ENCODE measurements at places on chromosomes 13 and 19.
A peak's percentile ranks its signal among the peaks of the same experiment; 100 is the strongest.

DNA sequence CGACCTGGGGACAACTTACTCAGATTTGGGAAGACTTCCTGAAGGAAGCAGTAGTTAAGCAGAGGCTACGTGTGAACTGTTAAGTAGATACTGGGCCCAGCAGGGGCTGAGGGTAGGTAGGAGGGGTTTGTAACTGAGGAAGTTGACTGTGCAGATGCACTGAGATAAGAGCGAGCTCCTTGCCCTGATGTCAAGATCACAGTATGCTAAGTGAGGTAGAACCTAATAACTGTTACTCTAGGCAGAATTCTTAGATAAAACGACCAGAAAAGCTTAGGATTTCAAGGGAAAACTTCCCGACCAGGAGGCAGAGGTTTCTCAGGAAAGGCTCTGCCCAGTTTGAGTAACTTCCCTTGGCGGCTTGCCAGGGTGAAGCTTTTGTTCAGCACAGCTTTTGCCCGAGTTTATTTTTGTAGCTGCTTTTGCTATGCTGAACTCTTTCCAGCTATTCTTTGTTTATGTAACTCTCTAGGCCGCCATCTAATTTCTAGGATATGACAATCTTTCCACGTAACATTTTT, 632.1 kb downstream of the DIAPH3 start:
- peak; percentile 94 for DNase-seq

GRCh38 chr19:5805462-5806132, 730 bp downstream of the NRTN start:
- DNase-seq, result peak; percentile 36

DNA sequence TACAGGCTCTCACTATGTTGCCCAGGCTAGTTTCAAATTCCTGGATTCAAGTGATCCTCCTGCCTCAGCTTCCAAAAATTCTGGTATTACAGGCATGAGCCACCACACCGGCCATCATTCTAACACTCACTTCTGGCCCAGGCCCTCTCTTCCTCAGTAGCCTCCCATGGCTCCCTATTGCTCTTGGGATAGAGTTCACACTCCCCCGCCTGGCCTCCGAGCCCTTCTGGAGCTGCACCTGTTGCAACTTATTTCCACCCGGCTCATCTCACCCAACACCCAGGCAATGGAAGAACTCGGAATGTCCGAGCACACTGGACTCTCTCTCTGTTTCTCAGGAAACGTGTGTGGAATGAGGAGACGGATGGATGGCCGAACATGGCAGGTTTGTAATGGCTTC, 9.0 kb upstream of the SBK3 start:
- DNase-seq, result no peak

DNA sequence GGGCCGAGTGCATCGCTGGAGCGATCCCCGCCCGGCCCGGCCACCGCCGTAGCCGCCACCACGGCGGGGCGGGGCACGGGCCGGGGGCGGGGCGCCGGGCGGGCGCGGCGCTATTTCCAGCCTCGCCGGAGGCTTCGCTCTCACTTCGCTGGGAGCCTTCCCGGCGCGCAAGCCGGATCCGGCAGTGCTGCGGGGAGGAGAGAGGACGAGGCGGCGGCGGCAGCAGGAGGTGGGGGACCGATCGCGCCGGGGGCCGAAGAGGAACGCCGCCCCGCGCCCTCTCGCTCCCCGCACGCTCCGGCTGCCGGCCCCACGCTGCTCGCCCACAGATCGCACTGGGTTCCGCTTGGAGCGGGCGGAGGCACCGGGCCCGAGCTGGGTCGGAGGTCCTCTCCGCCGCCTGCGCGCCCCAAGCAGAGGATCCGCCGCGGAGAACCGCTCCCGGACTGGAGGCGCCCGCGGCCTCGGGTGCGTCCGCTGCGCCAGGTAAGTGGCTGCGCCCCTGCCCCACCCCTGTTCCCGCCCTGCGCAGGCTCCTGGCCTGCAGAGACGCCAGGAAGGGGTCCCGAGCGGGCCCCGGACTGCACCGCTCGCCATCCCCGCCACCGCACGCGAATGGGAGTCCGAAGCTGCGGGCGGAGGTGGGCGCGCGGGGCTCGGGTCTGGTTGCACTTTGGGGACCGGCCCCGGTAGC, at the start of gene CHST8:
Gene CHST8 (plus strand): TSS at position 143 of the 694 bp plus-strand sequence. CDS start 67,309 bp downstream, outside the sequence.
- DNase-seq, result peak; percentile 16

DNA sequence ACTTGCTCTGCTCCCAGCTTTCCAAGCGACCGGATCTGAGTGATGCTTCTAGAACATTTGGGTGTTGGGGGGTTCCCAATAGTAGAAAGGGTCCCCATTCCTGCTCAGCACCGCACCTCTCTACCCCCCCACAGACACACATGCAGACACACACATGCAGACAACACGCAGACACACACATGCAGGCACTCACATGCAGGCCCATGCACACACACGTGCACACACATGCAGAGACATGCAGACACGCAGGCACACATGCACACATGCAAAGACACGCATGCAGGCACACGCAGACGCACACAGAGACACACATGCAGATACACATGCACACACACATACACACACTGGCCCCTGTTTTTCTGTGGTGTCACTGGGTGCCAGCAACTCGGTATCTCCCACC, 23.8 kb downstream of the ONECUT3 start:
- DNase-seq, result no peak

GRCh38 chr19:55341171-55341588, 1.5 kb downstream of the KMT5C start:
- peak; percentile 59 for DNase-seq

DNA sequence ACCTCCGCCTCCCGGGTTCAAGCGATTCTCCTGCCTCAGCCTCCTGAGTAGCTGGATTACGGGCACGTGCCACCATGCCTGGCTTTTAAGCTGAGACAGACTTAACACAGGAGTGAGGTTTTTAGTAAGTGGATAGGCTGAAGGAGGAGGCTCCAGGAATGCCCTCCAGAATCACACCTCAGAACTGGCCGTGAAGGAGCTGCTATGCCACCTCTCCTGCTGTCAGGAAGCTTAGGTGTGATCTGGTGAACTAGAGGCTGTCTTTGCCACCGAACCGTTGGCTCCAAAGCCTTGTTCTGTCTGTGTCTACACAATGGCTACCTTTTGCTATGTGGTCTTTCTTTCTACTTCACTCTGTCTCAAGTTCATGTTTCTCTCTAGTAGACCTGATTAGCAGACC, 4.2 kb downstream of the PDCD2L start:
- no peak for DNase-seq

DNA sequence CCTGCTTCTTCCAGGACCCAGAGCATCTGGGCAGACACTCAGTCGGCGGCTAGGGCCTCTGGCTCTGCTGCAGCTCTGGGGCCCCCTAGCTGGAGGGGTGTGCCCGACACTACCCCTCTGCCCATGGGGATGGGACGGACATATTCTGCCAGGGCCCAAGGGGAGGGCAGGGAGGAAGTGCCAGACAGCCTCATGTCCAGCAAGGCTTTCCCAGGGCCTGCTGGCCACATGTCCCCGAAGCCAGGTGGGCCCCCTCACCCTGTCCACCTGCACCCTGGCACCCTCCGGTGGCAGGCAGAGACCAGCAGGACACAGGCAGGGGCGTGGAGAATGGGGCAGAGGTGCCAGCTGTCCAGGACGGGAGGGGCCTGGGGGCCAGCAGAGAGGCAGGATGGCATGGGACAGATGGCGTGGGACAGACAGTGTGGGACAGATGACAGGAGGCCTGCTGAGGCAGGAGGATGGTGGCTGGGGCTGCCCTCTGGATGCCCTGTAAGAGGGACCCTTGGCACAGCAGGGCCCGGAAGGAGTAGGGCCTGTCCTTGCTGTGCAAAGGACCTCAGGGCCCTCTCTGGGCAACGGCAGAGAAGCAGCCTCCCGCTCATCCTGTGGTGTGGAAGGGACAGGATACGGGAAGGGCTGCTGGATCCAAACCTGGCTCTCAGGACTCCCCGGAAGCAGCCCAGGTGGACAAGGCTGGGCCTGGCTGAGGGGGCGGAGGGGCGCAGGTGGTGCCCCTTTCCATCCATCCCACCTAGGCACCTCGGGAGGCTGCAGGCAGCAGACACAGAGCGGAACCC, 29.1 kb downstream of the CEBPG start:
- no peak for DNase-seq

DNA sequence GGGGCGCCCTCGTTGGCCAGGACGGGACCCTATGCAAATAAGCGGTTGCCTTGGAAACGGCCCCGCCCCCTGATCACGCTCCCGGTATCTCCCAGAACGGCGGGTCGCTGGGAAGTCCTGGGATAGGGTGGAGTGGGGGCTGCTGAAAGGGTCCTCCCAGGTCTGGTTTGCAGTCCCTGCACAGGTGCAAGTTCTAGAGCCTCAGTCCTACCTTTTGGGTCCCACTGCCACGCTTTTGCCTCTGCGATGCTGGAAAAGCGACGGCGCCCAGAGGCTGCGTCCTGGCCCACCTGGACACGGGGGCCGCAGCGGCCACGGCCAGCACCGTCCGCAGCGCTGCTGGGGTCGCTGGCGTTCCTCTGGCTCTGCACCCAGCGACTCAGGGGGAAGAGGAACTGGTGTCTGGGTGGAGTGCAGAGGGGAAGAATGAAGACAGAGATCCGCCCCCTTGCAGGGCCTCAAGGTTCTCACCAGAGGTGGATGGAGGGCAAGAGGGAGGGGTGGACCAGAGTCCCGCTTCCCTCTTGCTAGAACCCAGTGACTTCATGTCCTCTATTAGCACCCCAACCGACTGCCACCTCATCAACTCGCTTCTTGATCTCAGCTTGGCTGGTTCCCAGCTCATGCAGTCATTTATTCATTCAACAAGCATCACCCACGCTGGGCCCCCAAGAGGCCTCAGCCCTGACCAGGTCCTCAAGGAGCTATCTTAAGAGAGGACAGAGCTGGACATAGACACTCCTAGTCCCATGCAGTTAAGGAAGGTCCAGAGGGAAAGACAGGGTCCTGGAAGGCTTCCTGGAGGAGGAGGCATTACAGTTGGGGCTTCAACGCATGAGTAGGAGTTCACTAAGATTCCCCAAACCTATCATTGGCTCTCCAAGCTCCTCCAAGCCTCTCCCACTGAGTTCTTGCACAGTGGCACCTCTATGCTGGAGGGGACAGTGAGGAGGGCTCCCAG, at the start of gene LRRC25:
Gene LRRC25 (minus strand): TSS at position 381 of the 961 bp plus-strand sequence. CDS start 659 bp downstream, outside the sequence.
- DNase-seq, result no peak

DNA sequence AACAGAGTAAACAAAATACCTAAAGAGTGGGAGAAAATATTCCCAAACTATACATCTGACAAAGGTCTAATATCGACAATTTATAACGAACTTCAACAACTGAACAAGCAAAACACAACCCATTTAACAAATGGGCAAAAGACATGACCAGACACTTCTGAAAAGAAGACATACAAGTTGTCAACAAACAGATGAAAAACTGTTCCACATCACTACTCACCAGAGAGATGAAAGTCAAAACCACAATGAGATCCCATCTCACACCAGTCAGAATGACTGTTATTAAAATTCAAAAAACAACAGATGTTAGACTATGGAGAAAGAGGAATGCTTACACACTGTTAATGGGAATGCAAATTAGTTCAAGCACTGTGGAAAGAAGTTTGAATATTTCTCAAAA, 233.8 kb upstream of the EDNRB start:
- no peak for DNase-seq

GRCh38 chr19:3284759-3285646, 60.5 kb downstream of the CELF5 start:
- peak; percentile 44 for DNase-seq

GRCh38 chr19:8389891-8390616, at the start of gene RAB11B:
RAB11B (plus strand) TSS chr19:8390360; CDS start chr19:8390417, 57 bp downstream.
- peak; percentile 100 for DNase-seq

GRCh38 chr13:74287724-74288169, 153.5 kb upstream of the KLF12 start:
- DNase-seq, result peak; percentile 65

DNA sequence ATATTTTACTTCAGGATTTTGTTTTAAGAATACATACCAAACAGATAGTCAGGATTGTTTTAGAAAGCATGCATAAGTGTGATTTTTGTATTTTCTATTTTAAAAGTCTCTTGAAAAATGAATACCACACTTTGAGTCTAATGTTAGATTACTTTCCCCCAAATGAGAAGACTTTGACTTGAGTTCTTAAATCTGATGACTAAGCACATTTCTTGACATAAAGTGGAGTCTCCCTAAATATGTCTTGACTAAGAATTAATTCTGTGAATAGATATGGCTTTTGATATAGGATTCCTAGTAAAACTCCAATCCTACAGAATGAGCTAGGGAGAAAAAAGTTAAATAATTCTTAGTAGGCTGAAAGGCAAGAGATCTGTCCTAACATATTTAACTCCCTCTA, 624.2 kb upstream of the SPRY2 start:
- no peak for DNase-seq

- DNase-seq, result peak; percentile 86
Measured at GRCh38 chr13:43905435-43906031, 25.8 kb downstream of the LACC1 start.

GRCh38 chr13:41056194-41056593, 5.1 kb upstream of the WBP4 start:
- no peak for DNase-seq

DNA sequence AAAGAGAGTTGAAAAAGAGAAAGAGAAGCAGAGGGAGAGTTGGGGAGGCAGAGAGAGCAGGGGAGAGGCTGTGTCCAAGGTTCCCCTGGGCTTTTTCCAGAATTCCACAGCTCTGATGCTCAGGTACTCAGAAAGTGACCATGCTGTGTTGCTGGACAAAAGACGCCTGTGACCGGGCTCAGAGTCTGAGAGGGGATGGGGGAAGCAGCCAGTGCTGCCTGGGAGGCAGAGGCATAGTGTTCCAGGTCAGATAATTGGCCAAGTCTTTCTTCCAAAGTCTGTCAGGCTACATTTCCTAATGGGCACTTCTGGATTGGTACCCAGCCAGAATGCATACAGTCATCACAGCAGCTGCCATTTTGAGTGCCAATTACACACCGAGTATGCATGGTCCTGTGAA, 86.1 kb downstream of the PTPRS start:
- DNase-seq, result no peak

GRCh38 chr19:46408664-46409039, 4.7 kb downstream of the CCDC8 start:
- DNase-seq, result peak; percentile 62

GRCh38 chr13:21012211-21012610, 49.2 kb downstream of the LATS2 start:
- no peak for DNase-seq

- DNase-seq, result no peak
Measured at GRCh38 chr19:11465600-11465999, 15.2 kb downstream of the ELAVL3 start.

DNA sequence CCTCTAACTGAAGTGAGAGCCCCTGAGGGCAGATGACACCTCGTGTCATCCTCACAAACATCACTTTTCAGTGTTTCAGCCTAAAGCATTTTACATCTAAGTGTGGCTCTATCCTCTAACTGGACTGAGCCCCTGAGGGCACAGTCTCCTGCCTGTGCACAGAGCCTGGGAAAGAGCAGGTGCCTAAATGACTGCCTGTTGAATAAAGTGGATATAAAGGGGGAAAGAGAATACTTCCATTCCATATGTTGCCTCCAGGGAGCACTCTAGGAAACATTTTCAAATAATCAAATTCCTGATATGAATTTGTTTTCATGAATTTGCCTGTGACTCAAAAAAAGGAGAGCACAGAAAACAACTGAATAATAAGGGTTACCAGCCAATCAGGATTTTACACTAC, 32.2 kb downstream of the CNMD start:
- DNase-seq, result no peak

GRCh38 chr13:48437371-48437770, 24.5 kb upstream of the LPAR6 start:
- peak; percentile 88 for DNase-seq
